ENCODE measurements at places on chromosomes 5 and 9.

DNA sequence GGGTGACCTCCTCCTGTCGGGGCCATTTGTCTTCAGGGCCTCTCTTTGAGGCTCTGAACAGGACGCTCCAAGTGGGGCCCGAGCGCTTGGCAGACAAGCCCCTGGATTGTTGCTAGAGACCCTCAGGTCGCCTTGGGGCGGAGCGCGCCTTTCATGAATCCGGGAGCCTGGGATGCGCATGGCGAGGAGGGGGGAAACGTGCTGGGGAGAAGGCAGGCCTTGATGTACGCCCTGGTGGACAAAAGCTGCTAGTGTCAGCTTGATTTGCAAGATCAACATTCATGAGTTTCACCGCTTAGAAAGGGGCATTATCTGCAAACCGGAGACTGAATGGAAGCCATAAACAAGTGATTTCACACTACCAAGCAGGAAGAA is 226.3 kb downstream of the SMARCA2 start:
- H3K36me3 ChIP-seq: no peaks in the 10 kb centered on the region
- H3K27me3 ChIP-seq: no peaks in the 10 kb centered on the region
- peak overlapping the region; percentile 81 for H3K27ac ChIP-seq
- H3K4me1 ChIP-seq: peaks cover 18% of the 10 kb centered on the region

- H3K4me3 ChIP-seq: no peak overlapping the region
- no peaks in the 10 kb centered on the region for H3K27me3 ChIP-seq
- peak; percentile 3 for DNase-seq
- H3K4me1 ChIP-seq: no peaks in the 10 kb centered on the region
- H3K36me3 ChIP-seq: no peaks in the 10 kb centered on the region
- H3K27ac ChIP-seq: no peak overlapping the region
Measured at GRCh38 chr5:76641514-76642120, 18.4 kb upstream of the F2RL2 start.

DNA sequence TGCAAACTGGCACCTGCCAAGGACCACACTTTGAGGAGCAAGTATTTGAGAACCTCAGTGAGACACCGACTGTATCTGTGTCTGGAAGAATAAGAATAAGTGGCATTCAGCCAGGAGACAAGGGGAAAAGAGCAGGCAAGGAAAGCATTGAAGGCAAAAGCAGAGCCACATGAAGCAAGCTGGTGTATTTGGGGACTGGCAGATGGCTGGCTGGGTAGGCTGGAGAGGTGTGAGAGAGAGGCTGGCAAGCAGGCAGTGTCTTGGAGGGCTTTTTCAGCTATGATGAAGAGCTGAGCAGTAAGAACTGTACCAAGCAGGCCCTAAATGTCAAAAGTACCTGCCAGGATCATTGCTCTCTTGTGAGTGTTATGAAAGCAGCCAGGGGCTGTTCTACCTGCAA is 14.1 kb upstream of the C5orf58 start:
- DNase-seq: no peak
- H3K27me3 ChIP-seq: no peaks in the 10 kb centered on the region
- H3K36me3 ChIP-seq: no peaks in the 10 kb centered on the region
- peaks cover 4% of the 10 kb centered on the region for H3K4me1 ChIP-seq
- H3K27ac ChIP-seq: no peak overlapping the region

GRCh38 chr5:2282034-2282690 is 399.4 kb upstream of the IRX4 start:
- H3K36me3 ChIP-seq: no peaks in the 10 kb centered on the region
- no peaks in the 10 kb centered on the region for H3K4me1 ChIP-seq
- H3K27me3 ChIP-seq: peaks cover 17% of the 10 kb centered on the region
- H3K27ac ChIP-seq: no peak overlapping the region
- H3K4me3 ChIP-seq: no peak overlapping the region

- DNase-seq: no peak
- no peak overlapping the region for H3K27ac ChIP-seq
- no peak overlapping the region for H3K4me3 ChIP-seq
- H3K4me1 ChIP-seq: no peaks in the 10 kb centered on the region
- H3K27me3 ChIP-seq: no peaks in the 10 kb centered on the region
Measured at GRCh38 chr9:108854094-108854493, 1.7 kb downstream of the ACTL7B start.

Data from esophagus squamous epithelium (tissue), 5 donors.